DND-41 (cell line): ENCODE measurements at places on chromosomes 12 and 14.
A peak's percentile ranks its signal among the peaks of the same experiment; 100 is the strongest.

GRCh38 chr12:18864900-18865561 is 127.1 kb downstream of the CAPZA3 start:
- DNase-seq: no peak

- DNase-seq: peak; percentile 73
Measured at GRCh38 chr14:34013721-34014060, 62.8 kb upstream of the EGLN3 start.

GRCh38 chr12:2076196-2076570 is 23.4 kb downstream of the CACNA1C start:
- DNase-seq: no peak

DNA sequence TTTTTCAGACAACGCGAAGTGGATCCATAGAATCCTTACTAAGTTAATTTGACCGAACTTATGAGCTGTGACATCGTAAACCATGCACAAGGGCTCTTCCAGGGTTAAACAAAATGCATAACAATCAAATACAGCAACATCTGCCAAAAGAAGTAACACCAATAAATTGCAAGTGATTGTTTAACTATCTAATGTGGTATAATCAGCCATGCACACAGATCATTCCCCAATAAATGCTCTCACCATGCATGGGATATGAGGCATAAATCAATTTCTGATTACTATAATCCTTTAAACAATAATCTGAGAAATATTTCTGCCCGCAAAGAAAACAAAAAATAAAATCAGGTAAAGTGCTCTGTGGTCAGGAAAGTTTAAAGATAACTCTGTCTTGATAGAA is 7.7 kb upstream of the PLEKHG7 start:
- no peak for DNase-seq

- DNase-seq: no peak
Measured at GRCh38 chr12:67601126-67601525, 47.4 kb upstream of the DYRK2 start.

- no peak for DNase-seq
Measured at GRCh38 chr14:28482251-28483040, 284.1 kb upstream of the FOXG1 start.

GRCh38 chr14:74419086-74419485 is 6.9 kb downstream of the SYNDIG1L start:
- DNase-seq: no peak

- DNase-seq: no peak
Measured at GRCh38 chr12:68903511-68903910, 29.5 kb downstream of the CPM start.

GRCh38 chr12:67690656-67691055 is 42.1 kb downstream of the DYRK2 start:
- DNase-seq: no peak

- no peak for DNase-seq
Measured at GRCh38 chr12:109358154-109358869, 10.6 kb downstream of the MYO1H start.

DNA sequence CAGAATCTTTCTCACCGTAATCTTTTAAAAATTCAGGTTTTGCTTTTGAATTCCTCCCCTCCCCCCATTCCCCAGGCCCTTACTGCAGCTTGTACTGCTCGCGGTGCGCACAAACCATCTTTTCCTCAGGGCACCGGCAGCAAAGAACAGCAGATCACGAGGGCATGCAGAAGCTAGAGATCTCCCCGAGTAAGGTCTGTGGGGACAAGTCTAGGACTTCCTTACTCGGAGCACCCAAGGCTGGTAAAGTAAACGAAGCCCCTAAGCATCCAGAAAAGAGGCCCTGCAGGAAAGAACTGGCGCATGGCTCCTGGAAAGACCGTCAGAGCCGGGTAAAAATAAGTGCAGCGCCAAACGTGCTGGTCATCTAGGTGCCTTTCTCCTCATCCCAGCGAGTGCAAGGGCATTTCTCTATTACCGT is 727 bp downstream of the LDHB start:
- DNase-seq: peak; percentile 69

- DNase-seq: peak; percentile 12
Measured at GRCh38 chr14:83463500-83464098, 1929.9 kb upstream of the SEL1L start.

- no peak for DNase-seq
Measured at GRCh38 chr12:53173085-53173715, 7.3 kb upstream of the ZNF740 start.

GRCh38 chr12:57006809-57007475 is 596 bp upstream of the ZBTB39 start:
- no peak for DNase-seq

DNA sequence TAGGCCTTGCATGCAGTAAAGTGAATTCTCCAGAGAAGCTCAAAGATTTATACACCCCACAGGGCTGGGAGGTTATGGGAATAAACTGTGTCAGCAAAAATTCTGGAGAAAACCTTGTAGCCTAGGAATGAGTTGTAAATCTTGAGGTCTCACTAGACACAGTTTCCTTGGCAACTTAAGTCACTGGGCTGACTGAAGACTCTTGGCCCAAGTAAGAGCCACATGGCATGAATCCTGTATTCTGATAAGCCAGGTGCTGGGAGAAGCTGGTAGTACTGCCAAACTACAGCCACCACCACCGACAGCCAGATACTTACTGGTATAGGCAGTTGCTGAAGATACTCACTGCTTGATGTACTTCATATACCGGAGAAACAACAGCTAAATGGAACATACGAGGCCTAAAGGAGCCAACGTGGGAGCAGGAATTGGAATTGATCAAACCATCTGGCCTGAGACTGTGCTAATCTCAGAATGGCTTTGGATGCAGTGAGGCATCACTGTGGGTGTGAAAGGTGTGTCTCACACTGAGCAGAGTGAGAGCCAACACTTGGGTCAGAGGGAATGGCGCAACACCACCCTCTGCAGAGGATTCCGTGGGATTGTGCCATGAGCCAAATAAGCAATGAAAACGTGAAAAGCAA is 102.8 kb upstream of the TMCC3 start:
- no peak for DNase-seq

GRCh38 chr14:64467566-64467965 is 2.3 kb downstream of the AKAP5 start:
- no peak for DNase-seq

- no peak for DNase-seq
Measured at GRCh38 chr14:100654814-100655740, 67.9 kb upstream of the BEGAIN start.

- no peak for DNase-seq
Measured at GRCh38 chr14:68016255-68016914, 196.8 kb downstream of the RAD51B start.

- no peak for DNase-seq
Measured at GRCh38 chr14:33773205-33774030, 177.5 kb downstream of the EGLN3 start.

GRCh38 chr12:120640861-120641833 is 721 bp downstream of the CABP1 start:
- peak; percentile 32 for DNase-seq
